ENCODE measurements at places on chromosomes 7 and 10.

DNA sequence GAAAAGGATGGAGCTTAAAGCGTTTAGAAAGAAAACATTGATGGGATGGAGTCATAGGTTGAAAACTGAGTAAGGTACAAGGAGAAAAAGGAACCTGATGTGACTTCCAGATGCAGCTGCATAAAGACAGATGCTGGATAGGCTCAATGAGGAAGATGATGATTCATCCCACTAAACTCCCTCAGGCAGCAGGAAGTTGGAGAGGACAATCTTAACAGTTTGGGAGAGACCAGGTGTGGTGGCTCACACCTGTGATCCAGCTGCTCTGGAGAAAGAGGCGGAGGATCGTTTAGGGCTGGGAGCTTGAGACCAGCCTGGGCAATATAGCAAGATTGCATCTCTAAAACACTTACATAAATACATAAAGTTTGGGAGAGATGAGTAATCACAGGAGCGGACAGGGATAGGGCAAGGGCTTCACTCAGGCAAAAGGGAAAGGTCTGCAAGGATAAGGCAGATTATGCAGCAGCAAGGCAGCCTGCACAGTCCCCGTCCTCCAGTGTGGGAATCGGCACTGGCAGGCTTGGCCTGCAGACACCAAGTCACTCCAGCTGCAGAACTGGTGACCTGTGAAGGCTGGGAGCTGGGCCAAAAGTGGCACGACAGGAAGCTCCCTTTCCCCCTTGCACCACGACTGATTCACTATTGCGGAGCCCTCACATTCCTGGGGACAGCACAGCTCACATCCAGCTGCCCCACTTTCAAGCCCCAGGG is 438.5 kb downstream of the GRID1 start:
- peak; percentile 10 for DNase-seq

GRCh38 chr10:118850418-118851061 is 95.8 kb upstream of the CACUL1 start:
- no peak for DNase-seq

DNA sequence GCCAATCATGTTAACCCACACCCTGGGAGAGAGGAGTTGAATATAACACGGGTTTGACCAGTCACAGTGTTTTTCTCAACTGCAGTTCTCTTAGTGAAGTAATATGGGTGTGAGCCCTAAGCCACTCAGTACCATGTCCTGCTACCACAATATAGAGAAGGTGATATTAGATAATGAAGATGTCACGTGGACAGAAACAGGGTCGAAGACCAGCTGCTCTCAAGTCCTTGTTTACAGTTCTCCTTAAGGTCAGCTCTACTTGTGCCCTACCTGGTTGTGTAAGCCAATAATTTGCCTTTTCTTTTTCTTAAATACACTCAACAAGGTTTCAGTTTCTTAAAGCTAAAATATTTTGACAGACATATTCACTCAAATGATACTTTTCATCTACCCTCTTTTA is 128.3 kb upstream of the POT1 start:
- DNase-seq, result no peak

DNA sequence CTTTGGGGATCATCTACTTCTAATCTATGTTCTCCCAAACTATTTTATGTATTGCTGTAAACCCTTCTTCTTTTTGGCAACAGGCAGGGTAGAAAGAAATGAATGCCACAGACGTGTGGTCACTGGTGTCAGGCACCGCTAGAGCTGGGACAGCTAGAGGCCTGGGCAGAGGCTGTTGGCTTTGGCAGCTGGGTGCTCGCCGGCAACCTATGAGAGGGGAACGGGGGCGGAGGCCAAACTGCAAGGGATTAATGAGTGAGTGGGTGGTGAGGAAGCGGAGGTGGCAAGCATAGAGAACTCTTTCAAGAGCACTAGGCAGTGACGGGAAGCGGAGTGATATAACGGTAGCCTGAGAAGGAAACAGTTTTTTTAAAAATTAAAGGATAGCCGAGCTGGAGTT is 78.5 kb downstream of the CREB5 start:
- no peak for DNase-seq

- DNase-seq, result no peak
Measured at GRCh38 chr7:155764438-155764793, 47.8 kb downstream of the SHH start.

DNA sequence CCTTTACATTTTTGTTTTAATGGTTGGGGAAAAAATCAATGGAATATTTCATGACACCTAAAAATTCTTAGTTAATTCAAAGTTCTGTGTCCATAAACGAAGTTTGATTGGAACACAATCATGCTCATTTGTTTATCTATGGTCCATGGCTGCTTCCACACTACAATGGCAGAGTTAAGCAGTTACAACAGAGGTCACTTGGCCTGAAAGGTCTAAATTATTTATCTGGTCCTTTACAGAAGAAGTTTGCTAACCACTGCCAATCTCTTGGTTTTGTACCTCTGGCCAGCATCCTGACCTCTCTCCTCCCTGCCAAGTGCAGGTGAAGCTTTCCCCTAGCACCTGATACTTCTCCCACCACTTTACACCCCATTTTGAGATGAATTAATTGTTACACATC is 61.5 kb downstream of the SRPK2 start:
- no peak for DNase-seq

DNA sequence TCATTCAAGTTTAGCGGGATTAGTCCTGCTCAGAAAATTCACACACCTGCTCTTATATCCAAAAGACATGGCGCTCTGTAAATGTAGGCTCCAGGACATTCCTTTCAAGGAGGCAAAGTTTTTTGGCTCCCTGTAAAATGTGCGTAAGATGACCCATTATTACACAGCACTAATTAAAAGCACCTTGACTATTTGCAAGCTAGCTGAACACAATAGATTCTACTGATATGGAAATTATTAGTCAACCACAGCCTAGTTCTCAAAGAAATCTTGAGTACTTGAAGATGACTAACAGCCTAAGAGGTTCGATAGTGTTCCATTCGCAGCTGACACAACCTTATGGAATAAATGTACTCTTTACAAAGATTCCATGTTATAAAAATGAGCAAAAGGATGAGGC is 175.2 kb downstream of the BMPER start:
- no peak for DNase-seq

DNA sequence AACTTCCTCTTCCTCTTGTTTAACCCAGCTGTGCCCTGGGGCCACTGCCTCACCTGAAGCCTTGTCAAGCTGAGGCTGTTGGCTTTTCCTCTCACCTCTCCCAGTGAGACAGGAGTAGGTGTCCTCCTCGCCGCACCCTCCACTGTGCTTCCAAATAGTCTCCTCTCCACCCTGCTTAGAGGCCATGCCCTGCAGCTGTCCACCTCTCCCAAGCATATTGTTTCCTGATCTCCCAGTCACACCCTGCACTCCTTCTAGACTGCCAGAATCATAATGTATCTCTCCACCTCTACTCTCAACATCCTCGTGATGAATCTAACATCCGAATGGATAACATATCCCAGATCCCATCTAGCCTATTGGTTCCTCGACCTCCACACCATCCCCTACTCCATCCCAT is 196.3 kb upstream of the GHITM start:
- DNase-seq, result no peak

GRCh38 chr7:132755538-132756483 is 179.5 kb upstream of the PLXNA4 start:
- no peak for DNase-seq

DNA sequence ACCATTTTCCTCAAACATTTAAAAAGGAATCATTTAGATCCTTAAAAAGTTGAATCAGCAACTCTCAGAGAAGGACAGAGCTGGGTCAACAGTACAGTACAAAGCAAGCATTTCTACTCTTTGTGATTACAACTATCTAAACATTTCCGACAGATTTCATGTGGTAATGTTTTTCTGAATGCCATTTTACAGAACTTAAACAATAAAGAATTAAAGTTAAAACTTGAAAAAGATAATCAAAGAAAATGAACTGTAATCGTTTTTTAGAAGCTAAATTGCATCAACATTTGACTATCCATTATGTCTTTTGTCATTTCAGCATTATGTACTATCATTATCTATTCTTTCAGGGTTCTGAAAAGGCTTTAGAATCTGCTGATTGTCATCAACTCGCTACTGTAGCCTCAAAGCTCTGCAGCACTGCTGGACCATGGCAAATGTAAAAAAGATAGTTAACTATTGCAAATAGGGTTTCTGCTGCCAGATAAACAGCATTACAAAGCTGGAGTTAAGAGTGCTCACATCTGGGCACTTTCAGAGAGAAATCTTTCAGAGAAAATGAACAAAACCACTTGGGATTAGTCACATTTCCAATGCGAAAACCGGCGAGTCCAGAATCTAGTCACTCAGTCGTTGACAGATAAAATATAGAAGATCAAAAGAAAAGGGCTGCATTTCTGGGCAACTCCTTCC is 160.4 kb upstream of the LAMB4 start:
- no peak for DNase-seq

GRCh38 chr10:19811540-19811939 is 4.7 kb upstream of the PLXDC2 start:
- DNase-seq, result no peak

GRCh38 chr7:120165227-120165626 is 107.7 kb upstream of the KCND2 start:
- no peak for DNase-seq

GRCh38 chr7:1076184-1077072 is 11.5 kb upstream of the GPER1 start:
- no peak for DNase-seq

- DNase-seq, result peak; percentile 82
Measured at GRCh38 chr10:133373174-133374090, at the start of gene ECHS1. Gene ECHS1, minus strand, starts transcription at chr10:133373354. Its CDS starts 21 bp downstream, at chr10:133373333.

- DNase-seq, result no peak
Measured at GRCh38 chr10:21668831-21669230, 134.8 kb downstream of the MLLT10 start.

GRCh38 chr10:48399551-48399950 is 93.1 kb downstream of the MAPK8 start:
- no peak for DNase-seq

GRCh38 chr10:43205681-43206390 is 61.0 kb downstream of the RASGEF1A start:
- no peak for DNase-seq

GRCh38 chr10:132535065-132535651 is 2.4 kb upstream of the INPP5A start:
- DNase-seq, result no peak

DNA sequence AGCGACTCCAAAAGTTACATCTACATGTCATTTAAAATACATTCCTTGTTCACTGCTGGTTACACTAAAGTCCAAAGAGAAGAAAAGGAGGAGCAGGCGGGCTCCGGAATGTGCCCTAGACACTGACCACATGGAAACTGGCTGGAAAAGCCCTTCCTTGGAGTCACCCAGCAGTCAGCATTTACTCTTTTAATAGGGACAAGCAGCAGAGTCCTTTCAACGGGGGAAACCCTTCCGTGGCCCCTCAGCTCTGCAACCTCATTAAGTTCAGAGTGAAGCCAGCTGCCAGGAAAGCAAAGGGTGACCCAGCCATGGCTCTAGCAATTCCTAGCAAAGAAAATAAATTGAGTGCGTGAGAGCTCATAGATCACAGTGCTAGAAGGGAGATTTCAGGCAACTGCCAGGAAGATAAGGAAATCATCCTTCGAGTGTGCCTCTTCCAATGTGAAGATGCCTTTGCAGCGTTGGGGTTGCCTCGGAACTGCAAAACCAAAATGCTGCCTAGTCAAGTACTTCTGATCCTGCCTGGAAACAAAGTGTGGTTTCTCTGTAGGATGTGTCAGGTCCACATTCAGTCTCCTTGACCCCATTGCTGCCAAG is 101.6 kb downstream of the SORBS1 start:
- DNase-seq, result no peak

GRCh38 chr10:29322918-29323317 is 34.0 kb downstream of the LYZL1 start:
- DNase-seq, result no peak

DNA sequence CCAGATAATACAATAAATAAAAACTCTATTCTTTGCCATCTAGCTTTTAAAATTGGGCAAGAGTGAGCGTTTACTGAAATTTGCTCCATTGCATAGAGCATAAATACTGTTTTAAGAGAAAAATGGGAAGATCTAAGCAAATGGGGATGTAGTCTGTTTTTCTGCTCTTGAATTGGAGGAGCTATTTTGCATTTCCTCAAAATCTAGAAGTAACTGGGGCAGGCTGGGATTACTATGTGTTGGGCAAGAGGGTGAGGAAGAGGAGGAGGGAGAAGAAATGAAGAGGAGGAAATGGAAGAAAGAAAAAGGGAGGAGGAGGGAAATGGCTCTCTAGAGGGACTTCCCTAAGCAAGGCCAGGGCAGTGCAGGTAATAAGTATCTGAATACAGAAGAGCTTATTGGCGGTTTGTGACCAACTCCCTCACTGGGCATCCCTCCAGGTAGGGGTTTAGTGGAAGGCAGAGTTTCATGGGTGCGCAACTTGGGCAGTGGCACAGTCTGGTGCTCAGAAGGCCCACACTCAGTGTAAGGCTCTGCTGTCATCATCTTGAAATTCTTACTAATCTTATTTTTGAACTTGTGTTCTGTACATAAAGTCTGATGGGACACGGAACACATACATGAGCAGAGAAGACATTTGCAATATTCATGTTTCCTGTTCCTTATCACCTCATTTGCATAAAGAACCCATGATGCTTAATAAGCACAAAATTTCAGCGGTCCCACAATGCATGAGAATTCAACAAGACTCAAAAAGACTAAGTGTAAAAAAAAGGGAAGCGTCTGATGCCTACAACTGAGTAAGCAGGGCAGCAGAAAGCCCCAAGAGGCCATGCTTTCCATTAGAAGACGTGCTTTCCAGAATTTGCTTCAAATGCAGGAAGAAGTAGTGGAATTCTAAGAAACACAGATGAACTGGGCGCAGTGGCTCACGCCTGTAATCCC is 116.9 kb downstream of the EVX1 start:
- DNase-seq, result no peak

DNA sequence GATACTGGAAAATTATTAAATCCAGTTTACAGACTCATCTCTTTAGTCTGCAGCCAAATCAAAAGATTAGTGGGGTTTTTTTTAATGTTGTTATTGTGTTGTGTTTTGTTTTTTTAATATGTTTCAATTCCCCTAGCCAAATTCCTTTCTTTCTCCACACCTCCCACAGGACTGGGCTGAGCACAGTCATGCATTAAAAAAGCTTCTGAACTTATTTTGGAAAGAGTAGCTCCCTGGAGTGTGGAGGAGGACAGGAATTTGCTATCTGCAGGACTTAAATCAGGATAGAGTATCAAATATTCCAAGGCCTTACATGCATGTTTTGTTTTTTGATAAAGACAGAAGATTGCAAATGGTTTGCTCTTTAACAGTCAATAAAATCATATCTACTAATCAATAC is 90.7 kb downstream of the GNAI1 start:
- DNase-seq, result no peak

Measured in RCC 7860 (cell line).